ENCODE measurements at places on chromosomes 2 and 18.
A peak's percentile ranks its signal among the peaks of the same experiment; 100 is the strongest.

DNA sequence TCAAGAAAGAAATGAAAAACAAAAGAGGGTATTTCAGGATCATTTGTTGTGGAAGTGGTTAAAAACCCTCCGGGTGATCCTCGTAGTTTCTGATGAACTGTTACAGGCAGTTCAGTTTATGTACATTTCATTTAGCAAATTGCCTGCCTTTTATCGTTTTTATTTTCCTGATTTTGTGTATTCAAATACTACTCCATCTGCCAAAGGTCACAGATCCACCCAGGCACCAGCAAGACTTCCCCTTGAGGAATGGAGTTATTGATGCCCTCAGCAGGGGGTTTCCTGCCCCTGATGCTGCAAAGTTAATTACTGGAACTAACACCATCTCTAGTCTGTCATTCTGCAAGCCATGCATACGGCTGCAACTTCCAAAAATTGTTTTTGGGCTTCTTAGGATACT lies 641.9 kb downstream of the SLC4A3 start:
- DNase-seq: peak; percentile 44

GRCh38 chr2:8534729-8535468 lies 147.0 kb upstream of the ID2 start:
- no peak for DNase-seq

DNA sequence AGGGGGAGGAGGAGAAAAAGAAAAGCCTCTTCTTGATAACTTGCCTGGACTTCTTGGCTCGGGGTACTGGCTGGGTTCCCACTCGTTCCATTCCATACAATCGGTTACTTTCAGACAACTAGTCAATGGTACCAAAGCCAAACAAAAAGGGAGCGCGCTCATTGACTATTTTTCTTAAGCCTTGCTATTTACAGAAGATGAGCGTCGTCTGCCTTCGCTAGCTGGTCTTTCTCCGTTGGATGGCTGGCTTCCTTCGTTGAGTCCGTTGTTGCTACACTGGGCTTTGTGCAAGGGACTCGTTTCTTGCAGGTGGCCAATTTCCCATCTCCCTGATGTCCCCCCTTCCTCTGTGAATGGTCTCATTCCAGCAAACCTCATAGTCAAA lies 260.4 kb downstream of the ZNF516 start:
- DNase-seq: no peak

DNA sequence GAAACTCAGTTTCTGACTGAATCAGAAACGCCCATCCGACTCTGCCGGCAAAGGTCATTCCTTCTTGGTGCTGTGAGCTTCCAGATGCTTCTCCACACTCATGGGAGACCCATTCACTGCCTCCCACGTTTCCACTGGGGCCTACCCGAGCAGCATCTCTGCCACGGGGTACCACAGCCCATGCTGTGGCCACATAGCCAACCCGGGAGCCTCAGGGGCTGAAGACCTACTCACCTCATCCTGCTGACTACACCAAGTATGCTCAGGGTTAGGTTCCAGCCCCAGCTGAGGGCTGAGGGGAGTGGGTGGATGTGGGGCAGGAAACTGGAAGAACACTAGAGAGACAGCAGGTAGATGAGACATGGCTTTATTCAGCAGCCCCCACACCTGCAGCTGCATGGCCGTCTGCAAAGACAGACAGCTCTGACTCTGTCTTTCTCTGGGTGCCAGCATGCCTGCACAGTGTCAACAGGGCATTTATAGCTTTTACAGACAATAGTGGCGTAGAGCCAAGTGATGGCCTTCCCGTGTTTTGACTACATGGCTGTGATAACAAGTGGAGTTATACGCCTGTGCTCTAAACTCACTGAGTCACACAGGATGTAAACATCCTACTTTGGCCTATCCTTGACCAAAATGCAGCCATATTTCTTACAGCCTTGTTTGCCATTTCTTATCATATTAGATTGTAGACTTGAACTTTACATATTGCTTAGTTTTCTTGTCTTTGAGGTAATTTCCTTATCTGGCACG lies 16.5 kb upstream of the KLHL23 start:
- no peak for DNase-seq

DNA sequence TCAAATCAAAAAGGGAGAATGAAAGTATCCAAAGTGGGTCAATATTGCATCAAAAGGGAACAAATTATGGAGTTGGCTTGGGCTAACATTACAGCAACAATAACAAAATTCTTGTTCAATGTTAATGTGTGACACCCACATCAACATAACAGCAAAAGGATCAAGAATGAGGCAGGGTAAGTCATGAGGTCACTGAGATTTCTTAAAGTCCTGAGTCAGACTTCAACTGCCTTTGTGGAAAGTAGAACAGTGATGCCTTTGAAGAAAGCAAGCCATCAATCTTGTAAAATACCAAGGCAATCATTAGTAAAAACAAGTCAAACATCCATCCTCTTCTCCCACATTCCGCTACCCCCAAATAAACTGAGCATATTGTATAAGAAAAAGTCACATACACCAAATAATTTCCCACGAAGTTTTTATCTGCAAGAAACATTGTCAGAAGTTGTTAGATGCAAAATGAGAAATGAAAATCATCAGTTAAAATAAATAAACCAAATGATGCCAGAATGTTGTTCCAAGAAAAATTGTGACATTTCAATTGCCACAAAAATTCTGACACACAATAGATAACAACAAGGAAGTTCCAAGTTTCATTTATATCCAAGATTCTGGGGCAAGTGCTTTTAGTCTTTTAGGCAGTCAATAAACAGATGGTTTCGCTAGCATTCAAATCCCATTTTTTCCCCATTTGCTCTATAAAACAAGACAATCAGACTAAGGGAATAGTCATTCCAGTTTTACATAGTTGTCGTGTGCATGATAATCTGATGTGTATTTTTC lies 216.1 kb upstream of the SETBP1 start:
- no peak for DNase-seq

DNA sequence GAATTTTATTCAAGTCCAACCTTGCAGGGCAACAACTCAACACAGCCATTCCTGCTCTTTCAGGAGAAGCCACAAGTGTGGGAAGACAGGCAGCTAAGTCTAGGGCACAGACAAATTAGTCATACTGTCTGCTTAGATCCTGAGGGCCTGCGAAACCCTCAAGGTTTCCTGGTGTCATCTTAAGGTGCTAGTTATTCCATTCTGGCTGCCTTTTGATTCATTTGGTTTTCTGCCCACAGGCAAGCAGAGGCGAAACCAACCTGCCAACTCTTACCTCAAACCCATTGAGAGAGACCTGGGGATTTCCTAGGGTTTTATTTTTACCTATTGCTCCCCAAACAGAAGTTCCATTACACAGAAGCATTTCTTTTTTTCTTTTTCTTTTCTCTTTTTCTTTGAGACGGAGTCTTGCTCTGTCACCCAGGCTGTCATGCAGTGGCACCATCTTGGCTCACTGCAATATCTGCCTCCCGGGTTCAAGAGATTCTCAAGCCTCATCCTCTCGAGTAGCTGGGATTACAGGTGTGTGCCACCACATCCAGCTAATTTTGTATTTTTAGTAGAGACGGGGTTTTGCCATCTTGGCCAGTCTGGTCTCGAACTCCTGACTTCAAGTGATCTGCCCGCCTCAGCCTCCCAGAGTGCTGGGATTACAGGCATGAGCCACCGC lies 23.7 kb upstream of the SCYGR1 start:
- no peak for DNase-seq

- no peak for DNase-seq
Measured at GRCh38 chr2:53769318-53769945, 1.8 kb downstream of the CHAC2 start.

- DNase-seq: no peak
Measured at GRCh38 chr2:238943338-238944067, 95.6 kb downstream of the TWIST2 start.

DNA sequence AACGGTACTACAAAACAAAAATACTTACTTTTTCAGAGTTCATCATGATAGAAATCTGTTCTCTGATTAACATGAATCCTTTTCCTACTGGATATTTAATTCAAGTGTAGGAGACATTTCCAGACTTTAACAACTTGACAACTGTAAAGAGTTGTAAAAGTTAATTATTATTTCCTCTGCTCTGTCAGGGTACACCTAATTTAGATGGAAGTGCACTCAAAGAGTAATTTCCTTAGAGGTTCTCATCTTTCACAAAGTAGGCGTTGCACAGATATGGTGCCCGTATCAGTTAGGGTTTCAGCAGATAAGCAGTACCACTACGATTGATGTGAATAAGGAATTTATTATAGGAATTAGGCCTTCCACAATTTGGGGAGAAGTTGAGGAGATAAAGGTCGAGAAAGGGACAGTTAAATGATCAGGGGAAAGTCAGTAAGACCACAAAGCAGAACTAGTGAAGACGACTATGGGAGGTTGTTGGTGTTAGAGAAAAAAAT lies 16.2 kb upstream of the PDE11A start:
- no peak for DNase-seq

GRCh38 chr2:234110219-234110618 lies 59.7 kb downstream of the SPP2 start:
- no peak for DNase-seq

DNA sequence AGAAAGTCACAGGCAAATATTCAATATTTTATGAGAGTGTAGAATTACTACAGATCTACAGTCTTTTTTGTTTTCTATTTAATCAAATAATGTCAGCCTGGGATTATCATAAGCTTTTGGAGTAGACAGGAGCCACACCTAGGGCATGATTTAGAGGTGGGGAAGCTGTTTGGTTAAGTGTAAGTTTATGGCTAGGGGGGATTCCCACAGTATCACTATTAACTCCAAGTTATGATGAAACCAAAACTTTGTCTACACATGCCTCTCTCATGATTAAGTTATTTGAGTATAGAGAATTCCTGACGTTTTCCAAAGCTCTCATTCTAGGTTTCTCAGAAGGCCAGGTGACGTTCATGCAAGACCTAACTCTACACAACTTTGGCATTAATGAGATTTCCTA lies 2.1 kb downstream of the SERPINB10 start:
- no peak for DNase-seq

DNA sequence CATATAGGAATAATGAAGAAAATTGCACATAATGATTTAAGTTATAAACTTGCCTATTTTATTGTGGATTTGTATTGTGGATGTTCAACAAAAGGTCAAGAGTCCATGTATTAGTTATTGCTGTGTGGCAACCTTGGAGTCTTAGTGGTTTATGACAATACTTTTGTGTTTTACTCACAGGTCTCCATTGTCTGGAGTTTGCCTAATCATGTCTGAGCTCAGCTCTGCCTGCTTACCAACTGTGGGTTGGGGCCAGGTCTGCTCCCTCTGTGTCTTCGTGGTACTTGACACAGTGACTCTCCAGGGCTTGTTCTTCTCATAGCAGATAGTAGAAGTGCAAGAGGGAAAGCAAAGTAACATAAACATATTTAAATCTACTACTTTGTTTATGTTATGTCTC lies 382.5 kb downstream of the CBLN2 start:
- no peak for DNase-seq

- no peak for DNase-seq
Measured at GRCh38 chr18:79182047-79182713, 113.0 kb downstream of the ATP9B start.

DNA sequence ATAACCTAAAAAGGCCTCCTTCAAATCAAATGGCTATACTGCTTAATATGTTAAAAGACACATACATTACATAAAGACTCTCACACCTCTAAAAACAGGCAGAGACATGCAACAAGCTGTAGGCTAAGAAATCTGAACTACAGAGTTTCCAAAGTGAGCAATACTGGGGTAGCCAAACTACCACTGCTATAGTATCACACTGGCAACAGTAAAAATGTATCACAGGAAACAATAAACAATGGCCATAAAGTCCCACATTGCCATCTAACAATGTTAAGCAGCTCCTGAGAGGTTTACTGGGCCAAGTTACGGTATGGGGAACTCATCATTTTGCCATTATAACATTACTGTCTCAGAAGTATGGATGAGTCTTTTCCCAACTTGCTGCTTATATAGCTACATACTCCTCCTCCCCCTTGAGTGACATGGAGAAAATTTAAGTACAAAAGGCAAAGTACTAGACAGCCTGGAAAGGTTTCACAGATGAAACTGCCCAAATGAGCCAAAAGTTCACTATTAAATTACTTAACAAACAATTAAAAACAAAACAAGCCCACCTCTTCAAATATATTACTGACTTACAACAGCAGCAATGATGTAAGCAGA lies 50.3 kb downstream of the SS18 start:
- DNase-seq: no peak

- peak; percentile 36 for DNase-seq
Measured at GRCh38 chr2:238425979-238426567, 654 bp upstream of the ASB1 start.

- no peak for DNase-seq
Measured at GRCh38 chr2:85853499-85854165, 35.2 kb downstream of the ST3GAL5 start.

DNA sequence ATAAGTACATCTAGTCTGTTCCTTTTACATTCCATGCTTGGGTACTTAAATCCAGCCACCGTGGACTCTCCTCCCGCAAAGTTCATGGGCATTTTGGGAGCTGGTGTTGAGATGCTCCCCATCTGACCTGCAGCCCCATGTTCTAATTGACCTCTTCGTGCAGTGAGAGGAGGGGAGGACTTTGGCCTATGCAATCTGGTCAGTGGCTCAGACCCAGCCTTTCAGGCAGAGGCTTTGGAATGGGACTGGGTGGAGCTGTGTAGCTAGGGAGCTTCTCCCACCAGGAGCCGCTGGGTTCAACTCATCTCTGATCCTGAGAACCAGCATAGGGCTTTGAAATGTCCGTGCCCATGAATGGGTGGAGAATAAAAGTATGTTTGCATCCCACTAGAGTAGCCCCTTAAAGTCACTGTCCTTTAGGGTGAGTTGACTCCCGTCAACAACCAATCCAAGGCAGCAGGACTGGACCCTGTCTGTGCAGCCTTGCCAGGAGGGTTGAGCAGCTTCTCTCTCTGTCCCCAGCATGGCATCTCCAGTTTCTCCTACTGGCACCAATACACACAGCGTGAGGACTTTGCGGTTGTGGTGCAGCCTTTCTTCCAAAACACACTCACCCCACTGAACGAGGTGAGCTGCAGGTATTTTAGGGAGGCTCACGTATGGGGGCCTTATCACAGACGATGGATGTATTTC lies 120.0 kb upstream of the PPP1CB start:
- no peak for DNase-seq

DNA sequence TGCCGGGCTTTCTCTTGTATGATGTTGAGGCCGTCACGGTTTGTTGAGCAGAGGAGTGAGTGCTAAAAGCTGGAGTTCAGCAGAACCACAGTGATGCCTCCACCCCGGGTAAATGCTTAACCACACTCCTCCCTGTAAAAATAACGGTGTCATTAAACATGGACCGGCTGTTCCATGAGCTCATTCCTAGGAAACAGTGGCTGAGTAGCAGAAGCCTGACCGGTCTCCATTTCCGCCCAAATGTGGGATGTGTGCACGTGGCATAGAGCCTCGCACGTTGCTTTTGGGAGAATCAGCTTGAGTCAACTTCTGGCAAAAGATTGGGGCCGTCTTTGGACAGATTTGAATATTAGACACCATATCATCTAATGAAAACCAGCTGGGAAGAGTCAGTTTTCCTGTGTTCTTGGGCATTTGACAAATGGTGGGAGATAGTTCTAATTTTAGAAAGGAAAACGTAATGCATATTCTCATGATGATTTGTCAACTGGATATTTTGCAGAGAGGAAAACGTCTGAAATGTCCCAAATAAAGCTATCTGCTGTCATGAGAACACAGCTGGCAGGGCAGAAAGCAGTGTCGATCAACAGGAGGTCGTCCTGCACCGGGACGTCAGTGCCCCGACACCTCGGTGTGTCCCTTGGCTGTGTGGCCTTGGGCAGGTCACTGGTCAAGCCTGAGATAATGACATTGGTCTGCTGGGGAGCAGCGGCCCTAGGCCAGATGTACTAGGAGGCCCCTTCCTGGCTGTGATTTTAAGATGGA lies 42.4 kb downstream of the LRRFIP1 start:
- DNase-seq: no peak

Data from NCI-H1694 (cell line).